ENCODE measurements at places on chromosomes 7 and 10.

DNA sequence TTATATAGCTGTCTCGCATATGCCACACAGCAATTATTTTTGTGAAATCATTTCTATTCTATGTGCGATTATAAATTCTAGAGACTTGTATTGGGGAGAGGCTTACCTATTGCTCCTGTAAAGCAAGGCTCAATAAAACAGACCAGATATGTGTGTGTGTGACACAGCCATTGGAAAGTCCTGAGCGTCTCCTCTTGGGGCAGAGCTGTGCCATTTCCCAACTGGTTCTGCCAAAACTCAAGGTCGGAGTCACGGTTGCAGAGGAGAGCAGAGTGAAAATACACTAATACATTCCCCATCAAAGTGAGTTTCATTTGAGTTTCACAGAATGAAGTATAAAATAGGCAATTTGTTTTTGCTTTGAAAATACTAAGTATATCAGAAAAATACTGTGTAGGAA is 567.4 kb upstream of the FZD8 start:
- DNase-seq: no peak

DNA sequence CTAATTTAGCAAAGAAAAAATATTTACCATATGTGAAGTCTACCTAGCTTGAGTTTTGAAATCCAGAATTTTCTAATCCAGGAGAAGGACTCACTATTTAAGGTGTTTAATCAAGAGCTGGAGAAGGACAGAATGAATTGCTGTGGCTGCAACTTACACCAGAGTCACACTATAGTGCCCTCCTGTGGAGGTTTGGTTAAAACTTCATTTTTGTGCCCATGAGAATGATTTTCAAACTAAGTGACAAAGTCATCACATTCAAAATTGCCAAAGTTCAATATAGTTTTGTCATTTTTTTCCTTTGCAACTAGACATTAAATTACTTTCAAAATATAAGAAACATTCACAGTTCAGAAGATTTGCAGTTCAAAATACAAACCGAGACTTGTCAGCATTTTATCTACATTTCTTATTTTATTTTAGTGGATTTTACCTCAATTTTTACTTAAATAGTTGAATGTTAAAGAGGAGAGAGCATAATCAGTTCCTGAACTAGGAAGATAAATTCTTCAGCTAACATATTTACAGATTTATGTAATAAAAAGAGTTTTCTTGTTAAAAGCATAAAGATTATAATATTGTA is 70.7 kb downstream of the CABCOCO1 start:
- no peak for DNase-seq

- no peak for DNase-seq
These were observed 38.5 kb downstream of the MCU start for GRCh38 chr10:72730479-72730878.

DNA sequence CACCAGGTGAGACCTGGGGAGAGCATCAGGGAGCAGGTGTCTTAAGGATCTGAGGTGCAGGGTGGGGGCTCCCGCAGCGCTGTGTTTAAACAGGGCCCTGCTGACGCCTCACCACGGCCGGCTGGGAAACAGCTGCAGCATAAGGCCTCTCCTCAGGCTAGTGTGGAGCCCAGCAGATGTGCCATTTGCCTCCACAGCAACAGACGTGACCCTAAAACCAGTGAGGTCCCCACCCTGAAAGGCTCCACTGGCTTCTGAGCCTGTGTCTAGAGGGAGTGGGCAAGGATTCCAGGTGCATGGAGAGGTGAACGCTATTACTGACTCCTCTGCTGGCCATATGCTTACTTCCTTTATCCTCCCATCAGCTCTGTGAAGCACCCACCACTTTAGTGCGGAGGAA is 47.8 kb downstream of the SYPL1 start:
- no peak for DNase-seq

DNA sequence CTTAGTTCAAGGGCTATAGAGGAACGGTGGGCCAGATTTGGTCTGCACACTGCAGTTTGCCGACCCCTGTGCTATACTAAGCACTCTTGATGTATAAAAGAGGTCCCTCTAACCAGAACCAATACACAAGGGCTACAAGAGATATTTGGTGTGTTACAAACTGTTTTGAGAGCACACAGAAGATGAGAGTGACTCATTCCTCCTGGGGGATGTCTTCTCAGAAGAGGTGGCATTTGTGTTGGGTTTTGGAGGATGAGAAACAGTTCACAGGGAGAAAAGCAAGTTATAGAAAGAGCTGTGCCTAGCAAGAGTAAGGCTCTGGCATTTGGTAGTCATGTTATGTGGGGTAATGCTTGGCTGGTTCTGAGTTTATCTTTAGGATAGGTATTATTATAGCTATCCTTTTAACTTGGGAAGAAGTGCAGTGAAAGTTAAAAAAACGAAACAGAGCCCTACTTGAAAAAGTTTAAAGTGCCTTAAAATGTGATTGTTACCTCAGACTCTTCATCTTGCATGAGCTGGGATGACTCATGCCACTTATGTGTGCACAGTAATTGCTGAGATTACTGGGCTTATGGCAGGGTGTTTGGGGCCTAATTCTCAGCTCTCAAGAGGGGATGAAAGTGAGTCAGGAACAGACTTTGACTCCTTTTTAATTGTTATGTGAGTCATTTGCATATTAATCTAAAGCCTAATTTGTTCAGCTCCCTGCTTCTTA is 160.4 kb downstream of the KIF20B start:
- DNase-seq: no peak

DNA sequence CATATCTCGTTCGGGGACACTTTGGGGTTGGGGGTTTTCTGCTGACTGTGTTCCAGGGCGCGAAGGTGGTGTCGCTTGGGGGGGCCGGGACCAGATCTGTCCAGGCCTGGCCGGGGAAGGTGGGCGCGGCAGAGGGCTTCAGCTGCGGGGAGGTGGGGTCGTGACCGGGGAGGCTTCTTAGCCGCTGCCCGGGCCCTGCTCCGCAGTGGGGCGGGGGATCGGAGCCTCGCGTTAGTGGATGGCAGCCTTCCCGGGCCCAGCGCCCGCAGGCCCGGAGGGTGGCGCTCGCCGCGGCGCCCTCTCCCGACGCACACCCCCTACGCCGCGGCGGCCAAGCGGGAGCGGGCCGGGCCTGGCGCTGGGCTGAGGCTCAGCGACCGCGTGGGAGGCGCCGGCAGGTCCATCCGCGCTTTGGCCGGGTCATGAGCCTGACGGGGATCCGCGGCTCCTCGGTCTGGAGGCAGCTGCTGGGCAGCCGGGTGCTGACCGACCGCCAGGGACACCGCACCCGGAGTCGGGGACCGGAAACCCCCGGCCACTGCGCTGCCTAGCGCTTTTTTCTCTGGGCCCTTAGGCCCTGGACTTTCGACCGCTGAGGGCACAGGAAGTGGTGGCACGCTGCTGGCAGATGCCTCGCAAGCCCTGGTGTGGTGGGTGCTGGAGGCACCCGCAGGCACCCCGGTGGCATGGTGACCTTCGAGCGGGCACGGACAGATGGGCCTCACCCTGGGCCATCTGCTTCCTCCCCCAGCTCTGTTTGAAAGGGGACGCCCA is 1.2 kb downstream of the AGAP3 start:
- peak; percentile 45 for DNase-seq

GRCh38 chr10:125281091-125281490 is 120.7 kb upstream of the CTBP2 start:
- DNase-seq: no peak

GRCh38 chr10:103690281-103690680 is 165.1 kb downstream of the SH3PXD2A start:
- DNase-seq: no peak
